ENCODE measurements at places on chromosomes 1 and 21. TPM values are rescaled to one million over a fixed set of nuclear protein-coding genes. Genes with fewer than 3 reads are reported as not detected.
A peak's percentile ranks its signal among the peaks of the same experiment; 100 is the strongest.

Gene PACC1
- 1.8 TPM for total RNA-seq

DNA sequence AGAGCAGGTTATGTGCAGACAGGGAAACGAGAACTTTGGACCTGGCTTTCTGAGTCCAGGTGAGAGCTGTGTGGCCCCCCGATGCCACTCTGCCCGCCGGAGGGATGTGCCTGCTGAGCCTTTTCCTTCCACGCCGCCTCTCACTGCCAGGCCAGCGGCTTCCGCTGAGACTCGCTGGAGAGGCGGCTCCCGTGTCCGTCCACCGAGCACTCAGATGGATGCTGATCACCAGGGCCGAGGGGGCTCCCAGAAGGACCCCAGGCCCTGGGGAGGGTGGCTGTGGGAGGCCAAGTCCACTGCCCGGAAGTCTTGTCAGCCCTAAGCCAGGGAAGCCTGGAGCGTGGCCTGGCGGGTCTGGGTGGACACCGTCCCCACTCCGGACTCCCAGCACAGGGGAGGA, 16.5 kb downstream of the CSTB start:
- DNase-seq: no peak

Gene SFN
- 0.17 TPM for total RNA-seq

- DNase-seq: no peak
These were observed 17.1 kb downstream of the ARHGEF16 start for GRCh38 chr1:3471356-3472087.

DNA sequence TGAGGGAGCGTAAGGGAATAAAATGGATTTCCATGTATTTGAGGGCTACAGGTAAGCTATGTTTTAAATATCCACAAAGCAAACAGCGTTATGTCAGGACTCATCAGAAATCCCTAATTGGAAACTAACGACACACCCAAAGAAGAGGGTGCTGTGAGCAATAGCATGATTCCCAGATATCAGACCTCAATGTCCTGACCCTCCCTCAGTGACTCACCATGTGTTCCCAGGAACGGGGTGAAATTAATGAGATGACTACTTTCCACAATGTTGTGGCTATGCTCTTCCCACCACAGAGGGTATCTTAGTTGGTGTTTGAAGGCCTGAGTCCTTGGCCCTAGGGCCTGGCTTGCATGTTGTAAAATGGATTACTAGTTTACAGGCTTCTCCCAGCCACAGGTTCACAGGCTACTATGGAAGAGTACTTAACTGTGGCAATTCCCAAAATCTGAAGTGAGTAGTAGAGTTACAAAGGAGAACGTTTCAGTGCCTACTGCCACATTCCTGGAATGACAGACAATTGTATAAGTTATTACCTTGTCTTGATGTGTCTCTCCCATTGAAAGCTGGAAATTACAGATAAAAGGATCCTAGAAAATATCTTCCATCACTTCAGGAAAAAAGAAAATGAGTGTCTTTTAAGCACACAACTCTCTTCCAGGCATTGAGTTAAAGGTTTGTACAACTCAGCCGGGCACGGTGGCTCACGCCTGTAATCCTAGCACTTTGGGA, 1.7 kb upstream of the KRTAP11-1 start:
- DNase-seq: no peak

GRCh38 chr1:219985169-219985568, 56.8 kb upstream of the SLC30A10 start:
- DNase-seq: no peak

Gene FMO4
- total RNA-seq: 7.2 TPM

Gene VAV3
- 4.8 TPM for total RNA-seq

DNA sequence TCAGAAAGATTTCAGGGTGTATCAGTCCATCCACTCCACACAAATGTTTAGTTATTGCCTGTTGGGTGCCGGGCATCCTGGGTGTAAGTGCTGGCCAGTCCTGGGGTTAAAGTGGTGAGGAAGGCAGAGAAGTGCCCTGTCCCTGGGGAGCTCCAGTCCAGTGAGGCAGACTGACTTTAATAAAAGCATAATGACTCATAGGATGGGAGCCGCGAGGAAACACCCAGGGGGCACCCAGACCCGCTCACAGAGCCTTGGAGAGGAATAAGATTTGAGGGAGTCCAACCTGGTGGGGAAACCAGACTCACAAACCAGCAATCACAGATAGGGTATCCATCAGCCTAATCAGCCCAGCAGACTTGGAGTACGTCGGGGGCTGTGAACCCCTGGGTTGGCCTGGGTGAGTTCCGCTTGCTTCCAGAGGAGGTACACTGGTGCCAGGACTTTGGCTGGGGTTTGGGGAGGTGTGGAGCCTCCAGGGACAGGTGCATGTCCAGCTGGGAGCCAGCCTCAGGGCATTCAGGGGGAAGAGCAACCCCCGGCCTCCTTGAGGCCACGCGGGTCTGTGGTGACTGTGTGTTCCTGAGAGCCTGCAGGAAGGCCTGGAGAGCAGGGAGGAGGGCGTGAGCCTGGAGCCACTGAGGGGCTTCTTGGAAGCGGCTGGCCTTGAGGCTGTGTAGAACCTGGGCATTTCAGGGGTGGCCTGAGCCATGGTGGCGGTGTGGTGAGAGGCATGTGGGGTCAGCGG, 3.7 kb downstream of the PEAR1 start:
- DNase-seq: no peak

- no peak for DNase-seq
These were observed 31.1 kb upstream of the PTCH2 start for GRCh38 chr1:44874155-44874554.

Gene HTR6
- not detected for total RNA-seq

Gene ABCA4
- total RNA-seq: 1.5 TPM

DNA sequence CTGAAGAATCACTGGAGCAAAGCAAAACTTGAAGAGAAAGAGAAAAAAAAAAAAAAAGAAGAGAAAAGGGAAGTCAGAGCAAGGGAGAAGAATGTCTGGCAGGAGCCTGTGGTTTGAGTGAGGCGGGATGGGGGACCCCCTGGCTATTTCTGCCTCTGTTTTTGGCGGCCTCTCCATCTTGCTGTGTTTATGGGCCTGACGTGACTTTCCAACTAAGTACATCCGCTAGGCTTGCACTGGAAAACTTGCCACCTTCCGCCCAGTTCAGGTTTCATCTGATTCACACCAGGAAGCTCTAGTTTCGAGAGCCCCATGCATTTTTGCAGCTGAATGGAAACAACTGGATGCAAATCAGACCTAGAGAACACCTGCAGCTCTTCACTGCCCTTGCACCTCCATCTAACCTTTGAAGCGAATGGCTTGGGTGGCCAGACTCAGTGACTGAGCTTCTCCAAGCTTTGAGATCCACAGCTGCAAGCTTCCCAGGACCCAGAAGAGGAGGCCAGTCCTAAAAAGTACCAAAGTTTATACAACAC, 28.0 kb downstream of the TBX15 start:
- DNase-seq: no peak

- no peak for DNase-seq
These were observed 834.2 kb upstream of the CXADR start for GRCh38 chr21:16678429-16679160.

Gene NPHS2
- total RNA-seq: not detected

Gene SEMA6C
- 1.5 TPM for total RNA-seq

DNA sequence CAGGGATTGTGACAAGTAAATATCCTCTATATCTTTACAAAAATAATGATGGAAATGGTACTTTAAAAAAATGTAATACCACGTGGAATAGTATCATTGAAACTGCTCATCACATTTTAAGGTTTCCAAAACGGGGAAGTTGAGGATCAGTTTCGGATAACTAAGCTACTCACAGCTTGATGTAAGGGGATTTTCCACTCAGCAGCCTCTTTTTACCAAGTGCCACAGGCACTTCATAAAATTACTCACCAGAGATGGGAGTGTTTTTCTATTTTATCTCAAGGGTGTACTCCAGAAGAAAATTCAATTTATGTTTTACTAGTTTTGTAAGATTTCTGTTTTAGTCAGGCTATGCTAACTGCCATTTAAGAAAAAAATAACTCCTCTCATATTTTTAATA, 91.7 kb downstream of the TPR start:
- no peak for DNase-seq

Gene NDC1
- 7.0 TPM for total RNA-seq

- DNase-seq: no peak
These were observed 21.3 kb upstream of the PKP1 start for GRCh38 chr1:201261771-201262547.

Gene CDC42SE1
- 28.1 TPM for total RNA-seq

Gene DNASE2B
- not detected for total RNA-seq

- DNase-seq: no peak
These were observed 238.4 kb upstream of the DMRTA2 start for GRCh38 chr1:50661626-50662025.

Gene TSPAN2
- total RNA-seq: 1.5 TPM

DNA sequence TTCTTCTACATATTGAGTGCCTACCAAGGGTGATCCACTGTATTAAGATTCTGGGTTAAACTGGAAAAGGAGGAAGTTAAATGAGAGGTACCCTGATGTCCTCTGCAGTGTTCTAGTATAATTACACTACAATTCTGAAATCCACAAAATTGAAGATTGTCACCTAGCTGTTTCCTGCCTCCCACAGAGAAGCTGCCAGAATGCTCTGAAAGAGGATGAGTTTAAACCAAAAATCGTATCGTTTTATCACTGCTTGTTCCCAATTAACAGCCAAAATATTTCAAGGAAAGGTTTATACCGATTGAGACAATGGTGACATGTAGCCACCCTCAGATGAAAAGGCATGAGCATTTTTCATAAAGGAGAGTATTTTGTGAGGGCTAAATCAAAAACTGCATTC, 28.0 kb downstream of the TIAM1 start:
- no peak for DNase-seq

DNA sequence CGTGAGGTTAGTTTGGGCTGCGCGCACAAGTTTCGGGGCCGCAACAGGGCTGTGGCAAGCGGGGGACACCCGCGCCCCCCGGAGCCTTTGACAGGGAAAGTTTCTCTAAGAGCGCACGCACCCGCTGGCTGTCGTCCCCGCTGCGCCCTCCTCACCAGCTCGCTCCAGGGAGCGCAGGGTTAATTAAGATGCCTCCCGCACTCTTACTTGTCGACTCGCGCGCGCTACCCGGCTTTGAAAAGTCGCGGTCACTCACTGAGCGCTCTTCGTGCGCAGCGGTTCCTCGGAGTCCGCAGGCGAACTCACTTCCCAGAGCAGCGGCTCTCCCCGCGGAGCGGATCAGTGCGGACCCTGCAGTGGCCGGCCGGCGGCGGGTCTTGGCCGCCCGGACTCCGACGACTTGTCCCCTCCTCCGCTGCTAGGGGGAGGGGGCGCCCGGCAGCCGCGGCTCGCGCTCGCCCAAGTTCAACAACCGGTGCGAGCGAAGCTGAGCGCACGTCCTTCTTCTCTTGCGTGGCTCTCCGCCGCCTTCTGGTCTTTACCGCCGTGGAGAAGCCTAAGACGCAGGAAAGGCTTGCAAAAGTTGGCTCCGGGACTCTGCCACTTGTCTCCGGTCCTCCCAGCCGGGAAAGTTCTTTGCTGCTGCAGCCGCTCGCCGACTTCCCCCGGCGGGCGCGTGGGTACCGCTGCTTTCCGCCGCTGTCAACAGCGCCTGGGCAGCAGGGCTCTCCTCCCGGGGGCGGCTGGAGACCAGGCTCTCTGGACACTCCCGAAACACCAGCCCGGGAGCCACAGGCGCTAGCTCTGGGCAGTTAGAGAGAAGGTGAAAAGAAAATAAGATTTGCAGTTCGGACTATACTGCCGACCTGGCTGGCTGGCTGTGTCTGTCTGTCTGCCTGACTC, 506 bp downstream of the JUN start:
- DNase-seq: peak; percentile 62

Gene ESRRG
- total RNA-seq: 0.47 TPM

DNA sequence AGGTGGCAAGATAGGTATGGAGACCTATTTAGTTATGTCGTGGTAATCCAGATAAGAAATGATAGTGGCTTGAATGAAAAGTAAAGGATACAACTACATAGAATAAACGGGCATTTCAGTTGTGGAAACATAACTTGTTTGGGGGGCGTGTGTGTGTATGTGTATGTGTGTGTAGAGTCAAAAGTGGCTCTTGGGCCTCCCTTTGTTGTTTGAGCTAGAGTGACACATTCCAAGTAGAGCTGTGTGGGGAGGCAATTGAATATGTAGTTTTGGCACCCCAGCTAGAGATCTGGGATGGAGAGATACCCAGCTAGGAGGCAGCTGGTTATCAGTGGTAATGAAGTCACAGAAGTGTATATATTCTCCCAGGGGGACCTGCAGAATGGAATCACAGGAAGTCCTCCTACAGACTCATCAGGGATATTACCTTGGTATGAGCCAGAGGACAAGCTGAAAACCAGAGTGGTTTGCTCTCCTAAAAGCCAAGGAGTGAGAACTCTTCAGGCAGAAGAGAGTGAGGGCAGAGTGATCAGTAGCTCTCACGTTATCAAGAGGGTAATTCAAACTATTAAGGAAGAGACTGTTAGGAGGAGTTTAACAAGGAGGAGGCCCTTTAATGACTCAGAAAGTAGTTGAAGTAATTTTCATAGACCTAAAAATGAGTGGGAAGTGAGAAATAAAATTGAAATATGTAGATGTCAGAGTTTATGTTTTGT, 5.1 kb downstream of the CR1L start:
- DNase-seq: no peak

Gene EPB41
- total RNA-seq: 61.1 TPM

Gene C4BPA
- 49.5 TPM for total RNA-seq

Gene KCNA2
- not detected for total RNA-seq

- DNase-seq: no peak
These were observed 27.2 kb downstream of the HSPG2 start for GRCh38 chr1:21909787-21910503.

Gene OR2L2
- not detected for total RNA-seq

Gene SPRR4
- not detected for total RNA-seq

DNA sequence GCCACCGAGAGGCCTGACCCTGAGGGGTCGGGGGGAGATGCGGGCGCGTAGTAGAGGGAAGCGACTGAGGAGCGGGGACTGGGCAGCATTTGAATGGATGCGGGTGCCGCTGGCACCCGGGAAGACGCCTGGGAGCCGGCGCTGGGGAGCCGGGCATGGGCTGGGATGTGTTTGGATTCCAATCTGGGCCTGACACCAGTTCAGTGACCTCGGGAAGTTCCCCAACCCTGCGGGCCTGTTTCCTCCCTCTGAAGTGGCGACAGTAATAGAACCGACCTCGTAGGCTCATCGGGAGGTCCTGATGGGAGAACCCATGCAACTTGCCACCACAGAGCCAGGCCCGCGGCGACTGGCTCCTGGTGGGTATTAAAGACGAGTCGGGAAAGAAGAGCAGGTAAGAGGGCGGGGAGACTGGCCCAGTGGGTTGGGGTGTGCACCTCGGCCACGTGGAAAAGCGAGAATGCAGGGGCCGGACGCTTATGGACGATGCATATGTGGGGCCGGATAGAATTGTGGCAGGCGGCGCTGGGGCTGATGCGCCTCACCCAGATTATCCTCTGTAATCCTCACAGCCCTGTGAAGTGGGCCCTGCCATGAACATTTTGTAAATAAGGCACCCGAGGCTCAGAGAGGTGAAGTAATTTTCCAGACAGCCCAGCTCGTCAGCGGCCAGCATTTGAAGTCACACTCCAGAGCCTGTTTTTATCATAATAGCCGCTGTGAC, 105.8 kb downstream of the SLC16A1 start:
- DNase-seq: no peak

Measured in liver (tissue), 10 donors.